ENCODE measurements at places on chromosomes 11 and 22. TPM values are rescaled to one million over a fixed set of nuclear protein-coding genes. Genes with fewer than 3 reads are reported as not detected.

GRCh38 chr11:65861533-65862183 is 1.4 kb downstream of the MUS81 start:
- DNase-seq = no peak

DNA sequence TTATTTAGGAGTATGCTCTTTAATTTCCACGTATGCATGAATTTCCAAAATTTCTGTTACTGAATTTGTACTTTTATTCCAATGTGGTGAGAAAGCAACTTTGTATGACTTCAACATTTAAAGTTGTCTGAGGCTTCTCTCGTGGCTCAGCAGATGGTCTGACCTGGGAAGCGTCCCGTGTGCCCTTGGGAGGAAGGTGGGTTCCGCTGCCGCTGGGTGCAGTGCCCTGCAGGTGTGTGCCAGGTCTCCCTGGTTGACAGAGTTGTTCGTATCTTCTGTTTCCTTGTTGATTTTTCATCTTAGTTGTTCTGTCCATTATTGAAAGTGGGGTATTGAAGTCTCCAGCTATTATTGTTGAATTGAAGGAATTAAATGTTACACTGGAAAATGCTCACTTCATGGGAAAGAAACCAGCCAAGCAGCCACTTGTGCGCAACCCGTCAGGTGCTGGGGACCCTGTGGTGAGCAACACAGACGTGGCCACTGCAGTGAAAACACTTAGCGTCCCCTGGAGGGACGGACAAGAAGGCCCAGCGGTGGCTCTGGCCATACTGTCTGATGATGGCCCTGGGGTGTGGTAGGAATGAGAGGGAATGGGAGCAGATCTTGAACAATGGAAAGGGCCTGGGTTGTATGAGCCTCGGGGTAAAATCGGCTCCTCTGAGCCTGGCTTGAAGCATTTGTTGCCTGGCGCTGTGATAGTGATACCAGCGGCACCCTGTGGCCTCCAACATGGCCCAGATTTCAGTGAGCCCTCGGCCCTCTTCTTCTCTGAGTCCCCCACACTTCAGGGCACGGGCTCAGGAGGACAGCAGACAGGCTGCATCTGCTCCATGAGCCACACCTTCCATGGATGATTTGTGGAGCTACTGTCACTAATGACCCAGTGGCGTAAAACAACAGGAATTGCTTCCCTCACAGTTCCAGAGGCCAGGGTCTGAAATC is 31.5 kb upstream of the KRTAP5-7 start:
- no peak for DNase-seq

OR5W2 gene
- not detected for total RNA-seq

OR52I1 gene
- not detected for total RNA-seq

DNA sequence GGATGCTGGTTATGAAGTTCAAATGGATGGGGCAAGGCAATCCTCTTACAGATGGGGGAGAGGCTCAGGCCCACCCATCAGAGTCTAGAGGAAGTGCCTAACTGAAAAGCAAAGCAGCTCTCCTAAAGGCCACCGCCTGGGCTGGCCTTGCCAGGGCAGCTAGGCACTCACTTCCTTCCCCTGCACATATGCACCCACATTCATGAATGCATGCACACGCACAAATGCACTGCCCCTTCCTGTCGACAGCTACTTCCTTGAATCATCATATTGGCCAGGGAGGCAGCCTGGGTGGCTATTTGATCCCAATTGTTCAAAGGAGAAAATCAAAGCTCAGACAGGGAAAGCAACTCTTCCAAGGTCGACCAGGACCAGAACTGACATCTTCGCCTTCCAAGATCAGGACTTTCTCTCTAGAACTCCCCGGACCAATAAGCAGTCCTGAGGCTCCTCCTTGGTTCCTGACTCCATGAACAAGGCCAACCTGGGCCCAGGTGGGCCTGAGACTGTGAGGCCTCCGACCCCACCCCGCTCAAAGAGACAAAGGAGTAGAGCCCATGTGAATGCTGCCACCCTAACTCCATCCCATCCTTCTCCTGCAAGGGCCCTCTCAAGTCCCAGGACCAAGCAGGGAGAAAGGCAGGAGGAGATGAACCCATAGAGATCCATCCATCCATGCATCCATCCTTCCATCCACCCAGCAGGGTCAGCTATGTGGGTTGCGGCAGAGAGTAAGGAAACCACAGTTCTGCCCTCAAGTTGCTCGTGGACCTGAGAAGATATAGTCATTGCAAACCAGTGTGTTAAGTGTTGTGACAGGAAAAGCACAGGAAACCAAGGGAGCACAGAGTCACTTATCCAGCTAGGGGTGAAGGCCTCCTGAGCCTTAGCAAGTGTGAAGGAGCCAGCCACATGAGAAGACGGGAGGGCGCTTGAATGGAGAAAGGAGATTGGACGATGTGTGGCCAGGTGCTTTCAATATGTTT is 35.4 kb upstream of the LMO1 start:
- DNase-seq = no peak

PHOX2A gene
- not detected for total RNA-seq

TRIM29 gene
- not detected for total RNA-seq

- no peak for DNase-seq
Measured at GRCh38 chr22:42841444-42841843, 15.6 kb downstream of the ARFGAP3 start.

UEVLD gene
- 19.9 TPM for total RNA-seq

MS4A6A gene
- not detected for total RNA-seq

MS4A3 gene
- not detected for total RNA-seq

DNA sequence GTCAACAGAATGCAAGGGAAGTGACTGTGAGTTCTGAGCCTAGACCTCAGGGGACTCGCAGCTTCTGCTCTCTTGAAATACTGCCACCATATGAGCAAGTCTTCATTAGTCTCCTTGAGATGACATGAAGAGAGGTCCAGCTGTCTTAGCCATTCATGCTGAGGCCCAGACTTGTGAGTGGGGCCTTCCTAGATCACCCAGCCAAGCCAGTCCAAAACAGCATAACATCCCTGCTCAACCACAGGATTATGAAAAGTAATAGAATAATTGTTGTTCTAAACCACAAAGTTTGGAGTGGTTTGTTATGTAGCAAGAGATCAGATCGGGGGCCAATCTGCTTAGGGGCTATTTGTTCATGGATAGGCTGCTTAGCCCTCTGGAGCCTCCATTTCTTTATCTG is 54.9 kb upstream of the HTATIP2 start:
- DNase-seq = no peak

DNA sequence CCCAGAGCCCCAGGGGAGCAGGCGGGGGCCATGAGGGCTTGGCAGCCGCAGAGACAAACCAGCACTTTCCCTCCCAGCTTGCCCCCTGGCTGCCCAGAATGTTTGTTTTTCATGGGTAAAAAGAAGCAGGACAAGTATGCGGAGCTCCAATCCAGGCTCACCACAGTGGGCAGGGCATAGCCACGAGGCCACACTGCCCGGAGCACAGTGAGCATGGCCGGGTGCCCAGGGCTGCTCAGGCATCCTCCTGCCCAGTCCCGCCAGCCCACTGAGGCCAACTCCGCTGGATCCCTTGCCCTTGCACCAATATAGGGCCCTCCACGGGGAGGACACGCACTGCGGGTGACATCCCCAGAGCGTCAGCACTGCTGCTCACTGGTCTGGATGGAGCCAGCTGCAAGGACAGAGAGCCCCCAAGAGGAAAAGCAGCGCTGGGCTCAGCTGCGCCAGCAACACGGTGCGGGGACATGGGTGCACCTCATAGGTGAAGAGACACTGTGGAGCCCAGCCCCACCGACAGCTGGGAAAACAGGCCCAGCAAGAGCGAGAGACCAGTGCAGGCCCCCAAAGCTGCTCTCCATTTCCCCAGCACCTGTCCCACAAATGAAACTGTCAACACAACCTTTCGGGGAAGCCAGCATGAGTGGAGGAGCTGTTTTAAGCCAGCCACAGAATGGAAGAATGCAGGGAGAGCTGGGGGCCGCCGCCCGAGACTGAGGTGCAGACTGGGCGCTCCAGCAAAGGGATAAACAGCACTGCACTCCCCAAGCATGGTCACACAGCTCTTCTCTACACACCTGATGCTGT is 24.8 kb downstream of the ARVCF start:
- DNase-seq = no peak

RPL3 gene
- 2,695 TPM for total RNA-seq

RFPL1 gene
- total RNA-seq = not detected

Data from HT1080 (cell line).